ENCODE measurements at places on chromosomes 1 and 21.

GRCh38 chr21:33031152-33031911 is 5.6 kb downstream of the OLIG2 start:
- DNase-seq: no peak

DNA sequence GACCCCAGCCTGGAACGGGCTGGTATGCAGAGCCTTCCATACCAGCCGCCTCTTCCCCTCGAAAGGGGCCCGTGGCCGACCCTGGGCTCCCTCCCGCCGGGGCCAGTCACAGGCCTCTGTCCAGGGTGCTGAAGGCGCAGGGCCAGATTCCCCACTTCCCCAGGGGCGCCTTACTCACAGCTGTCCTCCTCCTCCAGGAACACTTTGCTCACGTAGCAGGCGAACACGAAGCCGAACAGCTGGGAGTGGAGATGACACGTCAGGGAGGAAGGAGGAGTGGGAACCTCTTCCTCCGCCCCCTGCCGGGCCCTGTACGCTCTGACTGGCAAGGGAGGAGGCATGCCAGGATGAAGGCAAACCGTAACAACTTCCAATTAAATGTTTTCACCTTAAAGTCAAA is 57.3 kb downstream of the NKAIN1 start:
- peak; percentile 10 for DNase-seq

DNA sequence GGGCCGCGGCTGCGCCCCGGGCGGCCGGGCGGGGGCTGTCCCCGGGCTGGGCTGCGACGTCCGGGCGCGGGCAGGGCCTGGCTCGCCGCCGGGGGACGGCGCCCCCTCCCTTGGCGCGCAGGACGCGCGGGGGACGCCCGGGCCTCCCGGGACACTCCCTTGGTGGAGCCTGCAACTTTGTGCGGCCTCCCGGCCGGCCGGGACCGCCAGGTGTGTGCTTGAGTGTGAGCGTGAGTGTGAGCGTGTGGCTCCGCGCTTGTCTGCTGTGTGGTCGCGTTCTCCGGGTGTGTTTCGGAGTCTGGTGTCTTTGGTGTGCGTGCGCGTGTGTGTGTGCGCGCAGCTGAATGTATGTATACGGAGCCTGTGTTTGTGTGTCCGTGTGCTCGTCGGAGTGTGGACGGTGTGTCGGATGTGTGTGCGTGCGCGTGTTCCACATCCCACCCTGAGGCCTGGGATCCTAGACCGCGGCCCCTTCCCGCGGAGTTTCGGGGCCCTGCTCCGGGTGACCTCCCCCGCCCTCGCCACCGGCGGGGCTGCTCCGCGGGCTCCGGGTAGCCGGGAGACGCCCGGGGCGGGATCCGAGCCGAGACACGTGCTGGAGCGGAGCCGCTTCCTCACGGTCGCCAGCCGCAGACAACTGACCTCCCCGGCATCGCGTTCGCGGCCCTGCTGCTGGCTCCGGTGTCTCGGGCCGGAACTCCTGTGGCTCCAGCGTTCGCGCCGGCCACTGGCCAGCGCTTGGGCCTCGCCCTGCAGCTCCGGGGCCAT is 1.7 kb downstream of the PTPRU start:
- no peak for DNase-seq

DNA sequence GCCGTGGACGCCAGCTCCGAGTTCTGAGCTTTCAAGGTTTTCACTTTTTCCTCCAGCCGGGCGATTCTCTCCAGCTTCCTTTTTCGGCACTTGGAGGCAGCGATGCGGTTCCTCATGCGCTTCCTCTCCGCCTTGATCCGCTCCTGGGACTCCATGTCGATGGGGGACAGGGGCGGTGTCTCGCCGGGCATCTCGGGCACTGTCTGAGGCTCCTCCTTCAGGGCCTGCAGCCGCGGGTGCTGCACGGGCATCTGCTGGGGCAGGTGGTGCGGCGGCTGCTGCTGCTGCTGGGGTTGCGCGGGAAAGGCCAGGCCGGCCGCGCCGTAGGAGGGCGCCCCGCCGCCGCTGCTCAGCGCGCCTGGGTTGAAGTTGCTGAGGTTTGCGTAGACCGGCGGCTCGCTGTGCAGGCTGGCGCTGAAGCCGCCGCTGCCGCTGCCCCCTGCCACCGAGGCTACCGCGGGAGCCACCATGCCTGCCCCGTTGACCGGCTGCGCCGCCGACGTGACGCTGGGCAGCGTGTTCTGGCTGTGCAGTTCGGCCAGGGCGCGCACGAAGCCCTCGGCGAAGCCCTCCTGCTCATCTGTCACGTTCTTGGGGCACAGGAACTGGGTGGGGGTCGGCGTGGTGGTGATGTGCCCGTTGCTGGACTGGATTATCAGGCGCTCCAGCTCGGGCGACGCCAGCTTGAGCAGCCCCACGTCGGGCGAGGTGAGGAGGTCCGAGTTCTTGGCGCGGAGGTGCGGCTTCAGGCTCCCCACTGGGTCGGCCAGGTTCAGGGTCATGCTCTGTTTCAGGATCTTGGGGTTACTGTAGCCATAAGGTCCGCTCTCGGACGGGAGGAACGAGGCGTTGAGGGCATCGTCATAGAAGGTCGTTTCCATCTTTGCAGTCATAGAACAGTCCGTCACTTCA is 1.4 kb downstream of the JUN start:
- DNase-seq: peak; percentile 29
